ENCODE measurements at places on chromosomes 13 and 19. TPM values are rescaled to one million over a fixed set of nuclear protein-coding genes. Genes with fewer than 3 reads are reported as not detected.
A peak's percentile ranks its signal among the peaks of the same experiment; 100 is the strongest.

Gene LYPD5
- total RNA-seq = not detected

DNA sequence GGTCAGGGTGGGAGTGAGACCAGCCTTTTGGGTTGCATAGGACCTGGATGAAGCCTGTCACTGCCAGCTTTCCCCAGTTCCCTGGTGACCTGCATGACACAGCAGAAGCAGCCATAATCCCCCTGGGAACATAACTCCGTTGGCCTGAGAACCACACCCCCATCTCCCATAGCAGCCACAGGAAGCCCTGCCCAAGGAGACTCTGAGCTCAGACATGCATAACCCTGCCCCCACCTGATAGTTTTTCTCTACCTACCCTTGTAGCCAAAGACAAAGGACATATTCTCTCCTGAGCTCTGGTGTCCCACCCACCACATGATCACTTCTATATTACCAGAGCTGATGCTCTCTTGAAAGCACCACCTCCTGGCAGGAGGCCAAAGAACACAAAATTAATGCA, 413.5 kb upstream of the HTR2A start:
- no peaks in the 10 kb centered on the region for H3K27me3 ChIP-seq
- no peak overlapping the region for H3K27ac ChIP-seq
- no peaks in the 10 kb centered on the region for H3K4me1 ChIP-seq
- no peak overlapping the region for H3K4me3 ChIP-seq
- no peaks in the 10 kb centered on the region for H3K36me3 ChIP-seq

GRCh38 chr13:109101550-109102144, 472.2 kb downstream of the MYO16 start:
- H3K4me1 ChIP-seq = no peaks in the 10 kb centered on the region
- H3K27ac ChIP-seq = no peak overlapping the region
- H3K27me3 ChIP-seq = no peaks in the 10 kb centered on the region
- DNase-seq = no peak
- no peak overlapping the region for H3K4me3 ChIP-seq
- no peaks in the 10 kb centered on the region for H3K36me3 ChIP-seq

- H3K27ac ChIP-seq = no peak overlapping the region
- no peaks in the 10 kb centered on the region for H3K27me3 ChIP-seq
- H3K36me3 ChIP-seq = no peaks in the 10 kb centered on the region
- H3K4me1 ChIP-seq = no peaks in the 10 kb centered on the region
Observed at GRCh38 chr19:55444646-55445045, 1.5 kb upstream of the SHISA7 start.

GRCh38 chr19:13302526-13303270, 152.5 kb downstream of the IER2 start:
- H3K36me3 ChIP-seq = no peaks in the 10 kb centered on the region

DNA sequence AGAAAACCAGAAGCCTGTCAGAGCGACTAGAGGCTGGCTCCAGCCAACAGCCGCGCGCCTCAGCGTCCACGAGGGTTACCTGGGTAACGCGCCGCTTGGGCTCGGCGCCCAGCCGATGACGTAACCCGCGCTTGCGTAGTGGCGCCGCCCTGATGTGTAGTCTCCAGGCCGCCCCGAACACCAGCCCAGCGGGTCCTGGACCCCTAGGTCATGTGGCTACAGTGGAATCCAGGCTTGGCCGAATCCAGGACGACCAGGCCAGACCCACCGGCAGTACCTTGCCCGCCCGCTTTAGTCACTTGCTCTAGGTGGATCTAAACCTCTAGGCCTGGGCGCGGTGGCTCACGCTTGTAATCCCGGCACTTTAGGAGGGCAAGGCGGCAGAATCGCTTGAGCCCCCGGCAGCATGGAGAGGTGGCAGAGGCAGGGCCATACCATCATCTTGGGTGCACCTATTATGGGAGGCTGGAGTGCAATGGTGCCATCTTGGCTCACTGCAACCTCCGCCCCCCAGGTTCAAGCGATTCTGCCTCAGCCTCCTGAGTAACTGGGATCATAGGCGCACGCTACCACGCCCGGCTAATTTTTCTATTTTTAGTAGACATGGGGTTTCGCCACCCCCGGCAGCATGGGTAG, 7.2 kb upstream of the ZNF606 start:
- no peak overlapping the region for H3K27ac ChIP-seq
- no peak overlapping the region for H3K4me3 ChIP-seq
- H3K4me1 ChIP-seq = peaks cover 3% of the 10 kb centered on the region
- no peaks in the 10 kb centered on the region for H3K27me3 ChIP-seq
- peak; percentile 84 for DNase-seq
- no peaks in the 10 kb centered on the region for H3K36me3 ChIP-seq

DNA sequence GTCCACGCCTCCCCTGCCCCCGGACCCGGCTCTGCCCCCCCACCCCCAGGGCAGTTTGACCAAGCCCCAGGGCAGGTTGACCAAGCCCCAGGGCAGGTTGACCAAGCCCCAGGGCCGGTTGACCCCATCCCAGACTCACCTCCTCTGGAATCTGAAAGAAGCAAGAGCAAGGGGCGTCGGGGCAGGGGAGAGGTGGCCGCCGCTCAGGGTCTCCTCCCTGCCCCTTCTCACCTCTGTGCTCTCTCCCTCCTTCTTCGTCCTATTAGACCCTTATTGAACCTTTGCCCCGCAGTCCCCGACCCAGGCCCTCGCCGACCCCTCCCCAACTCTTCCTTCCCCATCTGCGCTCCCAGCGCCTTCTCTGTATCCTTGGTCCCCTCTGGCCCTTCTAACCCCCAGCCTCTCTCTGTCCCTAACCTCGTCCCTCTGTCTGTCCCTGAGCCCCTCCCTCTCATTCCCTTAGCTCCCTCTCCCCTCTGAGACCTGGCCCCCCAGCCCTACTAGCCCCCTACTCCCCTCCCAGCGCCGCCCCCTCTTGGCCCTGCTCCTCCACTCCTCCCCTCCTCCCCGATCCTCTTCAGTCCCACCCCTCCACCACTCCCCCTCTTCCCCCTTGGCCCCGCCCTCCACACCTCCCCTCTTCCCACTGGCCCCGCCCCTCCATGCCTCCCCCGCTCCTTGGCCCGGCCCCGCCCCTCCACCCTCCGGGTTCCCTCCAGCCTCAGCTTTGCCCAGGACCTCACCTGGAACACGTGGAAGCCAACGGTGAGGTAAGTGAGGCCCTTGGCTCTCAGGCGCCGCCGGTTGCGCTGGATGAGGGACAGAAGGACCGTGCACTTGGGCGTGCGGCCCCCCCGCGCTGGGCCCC, 7.6 kb downstream of the CAPN12 start:
- no peaks in the 10 kb centered on the region for H3K36me3 ChIP-seq
- DNase-seq = peak; percentile 60
- H3K27ac ChIP-seq = peak overlapping the region; percentile 76
- H3K4me3 ChIP-seq = peak overlapping the region; percentile 12
- H3K27me3 ChIP-seq = no peaks in the 10 kb centered on the region

Gene SLAIN1
- 20.0 TPM for total RNA-seq

DNA sequence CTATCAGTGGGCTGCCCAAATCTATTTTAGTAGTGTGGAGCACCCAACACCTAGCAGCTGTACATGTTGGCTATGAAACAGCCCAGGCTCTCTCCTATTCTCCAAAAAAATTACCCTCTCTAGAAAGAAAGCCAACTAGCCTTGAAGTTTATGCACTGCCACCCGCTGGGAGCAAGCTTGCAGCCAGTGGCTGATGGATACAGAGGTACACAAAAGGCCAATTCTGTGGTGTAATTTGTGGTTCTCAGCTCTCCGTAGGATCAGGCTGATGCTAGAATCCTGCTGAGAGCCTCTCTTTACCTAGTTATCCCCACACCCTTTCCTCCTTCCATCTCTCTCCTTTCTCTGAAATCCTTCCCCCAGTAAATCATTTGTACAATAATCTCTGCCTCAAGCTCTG, 1120.7 kb downstream of the DIAPH3 start:
- H3K27me3 ChIP-seq = no peaks in the 10 kb centered on the region
- H3K36me3 ChIP-seq = no peaks in the 10 kb centered on the region
- no peak for DNase-seq
- H3K27ac ChIP-seq = no peak overlapping the region

Gene ATP4A
- total RNA-seq = 8.2 TPM

DNA sequence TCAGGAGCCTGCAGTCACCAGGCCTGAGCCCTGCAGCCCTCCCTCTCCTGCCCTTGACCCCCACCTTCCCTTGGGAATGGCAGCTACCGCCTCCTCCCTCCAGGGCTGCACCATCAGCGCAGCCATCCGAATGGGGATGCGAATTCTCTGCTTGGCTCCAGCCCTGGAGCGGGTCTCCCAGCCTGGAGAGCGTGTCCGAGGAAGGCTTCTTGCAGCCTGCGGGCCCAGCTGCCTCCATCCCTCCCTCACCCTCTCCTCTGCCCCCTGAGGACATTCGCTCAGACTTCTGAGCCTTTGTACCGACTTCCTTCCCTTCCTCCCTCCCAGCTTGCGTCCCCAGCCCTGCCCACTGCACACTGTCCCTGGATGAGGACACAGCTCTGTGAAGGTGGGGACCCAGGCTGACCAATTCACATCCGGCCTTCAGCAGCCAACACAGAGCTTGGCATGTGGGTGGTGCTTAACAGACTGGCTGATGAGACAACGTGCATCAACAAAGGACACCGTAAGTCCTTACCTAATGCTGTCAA, 6.0 kb upstream of the NKPD1 start:
- H3K27me3 ChIP-seq = no peaks in the 10 kb centered on the region
- peaks cover 4% of the 10 kb centered on the region for H3K4me1 ChIP-seq
- no peak overlapping the region for H3K27ac ChIP-seq
- no peaks in the 10 kb centered on the region for H3K36me3 ChIP-seq
- DNase-seq = no peak
- H3K4me3 ChIP-seq = no peak overlapping the region

Gene THSD8
- not detected for total RNA-seq

GRCh38 chr13:106899442-106899841, 331.5 kb upstream of the ARGLU1 start:
- H3K4me1 ChIP-seq = peaks cover 9% of the 10 kb centered on the region
- DNase-seq = peak; percentile 10
- H3K27me3 ChIP-seq = no peaks in the 10 kb centered on the region
- H3K27ac ChIP-seq = no peak overlapping the region
- no peak overlapping the region for H3K4me3 ChIP-seq

DNA sequence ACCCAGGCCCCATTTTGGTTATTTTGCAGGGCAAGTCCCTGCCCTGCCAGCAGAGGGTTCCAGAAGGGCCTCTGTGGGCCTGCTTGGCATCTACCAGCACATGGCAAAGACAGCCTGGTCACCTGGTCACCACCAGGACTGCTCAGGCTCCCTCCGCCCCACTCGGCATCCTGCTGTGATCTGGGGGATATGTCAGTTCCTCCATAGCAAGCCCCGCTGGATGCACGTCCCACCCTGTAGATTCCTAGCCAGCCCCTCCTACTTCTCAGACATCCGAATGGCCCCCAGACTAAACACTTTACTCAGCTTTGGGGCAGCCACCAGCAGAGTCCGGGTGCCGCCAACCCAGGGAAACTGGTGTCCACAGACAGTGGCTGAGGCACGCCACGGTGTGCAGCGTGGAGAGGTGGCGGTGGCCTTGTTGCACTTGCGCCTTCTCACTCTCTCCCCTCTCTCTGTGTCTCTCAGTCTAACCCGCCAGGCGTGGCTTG, 31.8 kb upstream of the USE1 start:
- no peak overlapping the region for H3K4me3 ChIP-seq
- DNase-seq = no peak
- no peak overlapping the region for H3K27ac ChIP-seq
- no peaks in the 10 kb centered on the region for H3K4me1 ChIP-seq

DNA sequence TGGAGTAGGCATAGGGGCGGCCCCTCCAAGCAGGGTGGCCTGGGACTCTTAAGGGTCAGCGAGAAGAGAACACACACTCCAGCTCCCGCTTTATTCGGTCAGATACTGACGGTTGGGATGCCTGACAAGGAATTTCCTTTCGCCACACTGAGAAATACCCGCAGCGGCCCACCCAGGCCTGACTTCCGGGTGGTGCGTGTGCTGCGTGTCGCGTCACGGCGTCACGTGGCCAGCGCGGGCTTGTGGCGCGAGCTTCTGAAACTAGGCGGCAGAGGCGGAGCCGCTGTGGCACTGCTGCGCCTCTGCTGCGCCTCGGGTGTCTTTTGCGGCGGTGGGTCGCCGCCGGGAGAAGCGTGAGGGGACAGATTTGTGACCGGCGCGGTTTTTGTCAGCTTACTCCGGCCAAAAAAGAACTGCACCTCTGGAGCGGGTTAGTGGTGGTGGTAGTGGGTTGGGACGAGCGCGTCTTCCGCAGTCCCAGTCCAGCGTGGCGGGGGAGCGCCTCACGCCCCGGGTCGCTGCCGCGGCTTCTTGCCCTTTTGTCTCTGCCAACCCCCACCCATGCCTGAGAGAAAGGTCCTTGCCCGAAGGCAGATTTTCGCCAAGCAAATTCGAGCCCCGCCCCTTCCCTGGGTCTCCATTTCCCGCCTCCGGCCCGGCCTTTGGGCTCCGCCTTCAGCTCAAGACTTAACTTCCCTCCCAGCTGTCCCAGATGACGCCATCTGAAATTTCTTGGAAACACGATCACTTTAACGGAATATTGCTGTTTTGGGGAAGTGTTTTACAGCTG, at the start of the genes BRCA2 and ZAR1L:
Gene BRCA2 (plus strand): TSS at position 271 of the 790 bp plus-strand sequence. CDS start 953 bp downstream, outside the sequence.
Gene ZAR1L (minus strand): TSS at position 126 of the 790 bp plus-strand sequence. CDS start 3,438 bp downstream, outside the sequence.
- H3K27ac ChIP-seq = peak within 1 kb of the TSS; percentile 90
- DNase-seq = peak; percentile 91
- H3K4me1 ChIP-seq = peaks cover 4% of the 10 kb centered on the region
- peak within 1 kb of the TSS; percentile 46 for H3K4me3 ChIP-seq
- no peaks in the 10 kb centered on the region for H3K36me3 ChIP-seq
- H3K27me3 ChIP-seq = no peaks in the 10 kb centered on the region

Gene ZIC2
- total RNA-seq = not detected

GRCh38 chr19:17332677-17333581, 1.7 kb downstream of the ANO8 start:
- H3K27ac ChIP-seq = no peak overlapping the region
- H3K4me1 ChIP-seq = peaks cover 41% of the 10 kb centered on the region
- no peaks in the 10 kb centered on the region for H3K27me3 ChIP-seq
- H3K36me3 ChIP-seq = no peaks in the 10 kb centered on the region
- DNase-seq = peak; percentile 27
- H3K4me3 ChIP-seq = no peak overlapping the region

Gene PDX1
- 25.1 TPM for total RNA-seq

DNA sequence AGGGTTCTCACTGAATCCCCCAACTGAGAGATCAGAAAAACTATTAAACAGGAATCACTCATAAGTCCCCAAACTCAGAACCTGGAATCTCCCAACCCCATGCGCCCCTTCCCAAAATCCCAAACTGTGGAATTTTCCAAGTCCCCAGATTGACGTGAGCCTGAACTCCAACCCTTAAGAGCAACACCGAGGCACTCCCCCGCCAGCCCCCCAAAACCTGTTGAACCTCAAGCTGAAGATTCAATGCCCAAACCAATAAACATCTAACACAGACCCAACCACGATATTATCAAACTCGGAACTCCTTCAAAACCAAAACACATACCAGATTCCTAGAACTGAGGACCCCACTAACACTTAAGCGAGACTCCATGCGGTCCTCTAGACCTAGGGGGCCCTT, 599 bp downstream of the IZUMO1 start:
- H3K4me1 ChIP-seq = peaks cover 52% of the 10 kb centered on the region
- peak overlapping the region; percentile 72 for H3K27ac ChIP-seq
- H3K27me3 ChIP-seq = no peaks in the 10 kb centered on the region
- DNase-seq = no peak
- H3K4me3 ChIP-seq = no peak overlapping the region
- H3K36me3 ChIP-seq = no peaks in the 10 kb centered on the region

DNA sequence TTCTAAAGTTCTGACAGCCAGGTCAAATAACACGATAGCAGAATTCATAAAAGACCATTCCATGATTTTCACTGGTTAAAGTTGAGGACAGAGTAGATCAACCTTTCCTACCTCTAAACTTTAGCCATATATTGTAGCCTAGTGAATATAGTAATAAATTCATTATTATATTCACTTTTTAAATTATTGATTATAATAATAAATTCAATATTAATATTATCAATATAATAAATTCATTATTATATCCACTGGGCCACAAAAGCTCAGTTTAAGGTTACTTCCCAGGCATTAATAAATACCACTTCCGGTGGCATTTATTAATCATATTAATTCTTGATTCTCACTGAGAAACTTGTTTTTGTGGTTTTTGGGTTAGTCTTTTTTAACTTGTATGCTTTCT, 85.7 kb upstream of the GPC6 start:
- H3K4me3 ChIP-seq = no peak overlapping the region
- H3K4me1 ChIP-seq = no peaks in the 10 kb centered on the region
- no peaks in the 10 kb centered on the region for H3K27me3 ChIP-seq

Data from body of pancreas (tissue), 4 donors.